ENCODE measurements at places on chromosomes 7 and 10. TPM values are rescaled to one million over a fixed set of nuclear protein-coding genes. Genes with fewer than 3 reads are reported as not detected.

DNA sequence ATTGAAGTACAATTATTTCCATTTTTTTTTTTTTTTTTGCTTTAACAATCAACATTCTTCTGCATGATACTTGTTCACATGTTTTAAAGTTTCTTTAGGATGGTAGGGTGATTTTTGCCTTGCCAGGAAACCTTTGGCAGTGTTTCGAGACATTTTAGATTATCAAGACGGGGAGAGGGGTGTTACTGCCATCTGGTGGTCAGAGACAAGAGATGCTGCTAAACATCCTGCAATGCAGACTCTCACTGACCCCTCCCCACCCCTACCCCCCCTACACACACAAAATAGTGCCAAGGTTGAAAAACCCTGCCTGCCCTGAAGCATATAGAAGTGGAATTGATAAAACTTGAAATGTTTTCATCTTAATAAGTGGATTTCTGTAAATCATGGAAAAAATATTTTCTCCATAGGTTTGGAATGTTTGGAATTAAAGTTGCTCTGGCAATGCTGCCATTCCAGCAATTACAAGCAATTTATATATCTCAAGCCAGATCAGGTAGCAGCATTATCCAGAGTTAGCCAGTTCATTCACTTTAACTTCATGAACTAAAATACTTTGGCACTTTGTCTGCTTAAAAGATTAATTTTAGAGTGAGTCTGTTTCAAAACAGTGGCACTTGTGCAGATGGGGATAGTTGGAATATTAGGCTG lies 62.1 kb downstream of the SDHAF3 start:
- H3K36me3 ChIP-seq = no peaks in the 10 kb centered on the region
- no peaks in the 10 kb centered on the region for H3K4me1 ChIP-seq
- H3K27ac ChIP-seq = no peak overlapping the region

The ADAM8 gene
- total RNA-seq = under 0.01 TPM

The FKBP6 gene
- total RNA-seq = not detected

The ZPBP gene
- total RNA-seq = not detected
